ENCODE measurements at places on chromosomes 16 and 17.

DNA sequence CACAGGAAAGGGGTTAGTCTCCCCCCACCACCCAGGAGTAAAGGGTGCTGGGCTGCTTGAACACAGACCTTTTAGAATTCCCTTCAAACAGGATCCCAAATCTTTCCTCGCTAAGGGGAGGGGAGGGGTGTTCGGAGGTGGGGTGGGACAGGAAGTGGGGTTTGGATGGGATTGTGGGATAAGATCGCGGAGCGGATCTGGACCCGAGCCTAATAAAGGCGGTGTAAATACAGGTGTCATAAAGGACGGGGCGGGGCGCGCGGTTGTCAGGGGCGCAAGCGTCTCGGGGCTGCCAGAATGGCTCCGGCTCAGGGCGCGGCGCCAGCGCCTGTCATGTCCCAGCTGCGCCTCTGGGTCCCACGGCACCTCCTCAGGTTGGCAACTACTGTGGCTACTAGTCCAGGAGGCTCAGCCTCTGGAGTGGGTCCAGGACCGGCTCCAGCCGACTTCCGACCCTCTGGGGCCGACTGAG, 59.8 kb upstream of the FBXO47 start:
- peak; percentile 37 for DNase-seq

DNA sequence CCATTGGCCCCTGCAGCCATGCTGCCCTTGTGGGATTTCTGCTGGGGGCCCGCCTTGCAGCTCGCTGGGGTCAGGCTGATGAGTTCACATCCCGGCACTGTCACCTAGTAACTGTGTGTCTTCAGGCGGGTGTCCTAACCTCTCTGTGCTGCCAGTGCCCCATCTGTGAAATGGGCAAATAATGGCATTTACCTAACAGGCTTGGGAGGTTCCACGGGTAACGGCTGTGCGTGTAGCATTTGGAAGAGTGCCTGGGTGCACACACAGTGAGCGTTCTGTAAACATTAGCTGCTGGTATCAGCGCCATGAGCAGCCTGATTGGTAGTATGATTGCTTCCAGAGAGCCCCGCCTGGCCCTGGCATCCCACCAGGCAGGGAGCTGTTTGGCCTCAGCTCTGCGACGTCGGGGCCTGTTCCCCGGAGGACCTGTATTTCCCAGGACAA, 167.3 kb upstream of the GSE1 start:
- no peak for DNase-seq

- DNase-seq = no peak
These were observed 7.4 kb downstream of the MPP3 start for GRCh38 chr17:43825567-43825966.

DNA sequence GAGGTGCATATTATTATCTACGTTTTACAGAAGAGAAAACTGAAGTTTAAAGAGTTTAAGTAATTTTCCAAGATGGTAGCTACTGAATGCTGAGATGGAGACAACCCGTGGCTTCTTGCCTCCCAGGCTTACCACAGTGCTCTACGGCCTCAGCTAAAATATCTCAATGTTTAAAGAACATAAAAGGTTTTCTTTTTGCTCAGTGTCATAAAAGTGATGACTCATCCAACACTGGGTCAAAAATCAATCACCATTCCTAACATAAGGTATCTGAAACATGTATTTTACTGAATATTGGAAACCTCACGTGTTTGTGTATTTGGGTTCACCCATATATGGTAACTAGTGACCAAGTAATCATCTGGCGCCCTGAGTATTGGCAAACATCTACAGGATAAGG, 18.4 kb downstream of the ABCA9 start:
- no peak for DNase-seq
